ENCODE measurements at places on chromosomes 5 and 9.

- DNase-seq, result no peak
Observed at GRCh38 chr5:59840200-59840601, 53.3 kb downstream of the PDE4D start.

DNA sequence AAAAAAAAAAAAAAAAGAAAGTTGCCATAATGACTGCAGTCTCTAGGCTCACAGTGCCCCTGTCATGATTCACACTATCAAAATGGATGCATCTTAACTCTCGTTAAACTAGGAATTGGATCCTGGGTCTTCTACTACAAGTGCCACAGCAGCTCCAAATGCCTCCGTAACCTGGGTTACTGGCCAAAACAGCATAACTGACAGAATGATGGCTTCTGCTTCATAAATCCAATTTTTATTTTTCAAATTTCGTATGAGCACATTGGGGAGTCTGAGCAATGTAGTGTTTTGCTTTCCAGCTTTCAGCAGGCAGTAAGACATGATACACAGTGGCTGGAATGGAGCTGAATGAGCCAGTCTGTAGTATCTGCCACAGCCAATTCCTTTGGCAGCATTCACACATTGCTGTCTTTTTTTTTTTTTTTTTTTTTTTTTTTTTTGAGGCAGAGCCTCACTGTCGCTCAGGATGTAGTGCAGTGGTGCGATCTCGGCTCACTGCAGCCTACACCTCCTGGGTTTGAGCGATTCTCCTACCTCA is 36.0 kb upstream of the NPM1 start:
- DNase-seq, result no peak

DNA sequence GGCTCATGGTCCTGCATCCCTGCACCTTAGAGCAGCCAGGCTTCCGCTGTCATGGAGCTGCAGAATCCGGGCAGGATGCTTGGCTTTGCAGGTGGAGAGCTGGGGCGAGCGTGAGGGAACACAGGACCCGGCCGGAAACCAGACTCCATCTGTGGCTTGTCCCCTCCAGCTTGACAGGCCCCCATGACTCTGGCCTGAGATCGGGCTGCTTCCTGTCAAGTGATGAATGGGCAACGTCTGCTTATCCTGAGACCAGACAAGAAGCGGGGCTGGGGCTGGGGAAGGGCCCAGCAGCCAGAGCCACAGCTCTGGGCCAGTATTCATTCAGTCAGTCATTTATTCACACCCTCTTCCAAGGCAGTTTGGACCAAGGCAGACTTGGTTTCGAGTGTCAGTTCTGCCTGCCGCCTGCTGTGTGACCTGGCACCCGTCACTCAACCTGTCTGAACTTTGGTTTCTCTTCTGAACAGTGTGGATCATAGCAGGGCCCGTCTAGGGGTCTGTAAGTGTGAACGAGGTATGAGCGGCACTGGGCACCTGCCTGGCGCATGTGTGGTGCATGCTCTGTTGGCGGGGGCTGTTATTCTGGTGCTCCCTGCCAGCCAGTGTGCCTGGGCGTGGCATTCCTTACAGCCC is 37.5 kb downstream of the NEK6 start:
- DNase-seq, result no peak

GRCh38 chr9:119304555-119304954 is 64.7 kb downstream of the BRINP1 start:
- no peak for DNase-seq

GRCh38 chr9:87605676-87606075 is 108.0 kb downstream of the DAPK1 start:
- DNase-seq, result no peak

- no peak for DNase-seq
Observed at GRCh38 chr9:122845116-122845515, 16.7 kb upstream of the PDCL start.

DNA sequence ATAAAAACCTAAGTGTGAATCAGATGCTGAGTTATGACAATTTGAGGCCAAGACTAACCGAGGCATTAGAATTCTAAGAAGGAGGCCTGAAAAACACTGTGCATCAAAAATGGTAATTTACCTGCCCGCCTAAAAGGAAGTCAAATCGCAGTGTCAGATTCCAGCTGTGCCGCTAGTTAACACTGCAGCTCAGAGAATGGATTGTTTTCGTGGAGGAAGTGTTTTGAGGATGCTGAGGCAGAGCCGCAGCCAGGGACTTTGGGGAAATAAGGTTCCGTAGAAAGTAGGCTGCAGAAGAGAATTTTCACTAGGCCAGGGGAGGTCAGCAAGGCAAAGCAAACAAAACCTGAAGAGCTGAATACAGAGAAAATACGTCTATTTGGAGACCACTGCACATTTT is 226.4 kb upstream of the ISL1 start:
- no peak for DNase-seq

GRCh38 chr5:172150514-172151425 is 37.3 kb downstream of the STK10 start:
- peak; percentile 38 for DNase-seq

DNA sequence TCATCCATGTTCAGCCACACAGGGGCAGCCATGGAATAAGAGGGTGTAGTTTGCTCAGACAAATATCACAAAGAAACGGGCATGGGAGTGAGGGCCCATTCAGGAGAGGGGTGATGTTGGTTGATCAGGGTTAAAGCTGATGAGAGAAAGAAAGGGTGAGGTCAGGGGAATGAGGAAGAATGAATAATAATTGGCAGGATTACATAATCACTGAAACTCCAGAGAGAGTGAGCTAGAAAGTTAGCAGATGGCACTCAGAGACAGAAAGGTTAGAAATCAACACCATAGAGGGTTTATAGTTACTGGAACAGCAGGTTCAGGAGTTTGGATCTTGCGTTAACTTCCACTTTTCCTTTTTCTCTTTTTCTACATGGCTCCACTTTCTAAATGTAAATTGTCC is 113.9 kb downstream of the TAF11L14 start:
- no peak for DNase-seq

- no peak for DNase-seq
Observed at GRCh38 chr9:23741351-23741750, 84.7 kb downstream of the ELAVL2 start.

DNA sequence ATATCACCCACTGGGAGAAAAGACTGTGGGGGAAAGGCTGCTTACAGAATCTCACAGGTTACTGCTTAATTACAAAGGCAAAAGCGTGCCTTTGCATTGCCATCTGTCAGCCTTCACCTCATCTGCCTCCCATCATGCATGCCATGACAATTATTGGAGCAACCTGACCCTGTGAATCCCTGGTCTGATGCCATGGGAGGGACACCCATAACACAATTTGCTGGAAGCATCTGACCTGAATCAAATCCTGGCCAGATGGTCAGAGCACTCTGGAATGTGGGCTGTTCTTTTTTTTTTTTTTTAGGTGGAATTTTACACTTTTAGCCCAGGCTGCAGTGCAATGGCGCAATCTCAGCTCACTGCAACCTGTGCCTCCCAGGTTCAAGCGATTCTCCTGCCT is 11.6 kb upstream of the RETREG1 start:
- DNase-seq, result no peak

DNA sequence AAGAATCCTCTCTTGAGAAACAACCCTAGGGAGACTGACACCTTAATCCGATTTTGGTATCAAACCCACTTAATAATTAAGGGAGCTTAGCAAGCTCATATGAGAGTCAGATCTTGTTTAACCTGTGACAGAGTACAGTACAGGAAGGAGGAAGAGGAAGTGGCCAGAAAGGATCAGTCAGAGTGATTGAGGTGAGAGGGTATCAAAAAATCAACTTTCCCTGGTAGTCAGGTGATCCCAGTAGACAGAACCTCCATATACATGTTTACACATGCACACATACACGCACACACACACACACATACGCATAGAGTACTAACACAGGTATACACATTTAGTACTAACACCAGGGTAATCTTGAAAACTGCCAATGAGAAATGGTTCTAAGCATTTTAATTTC is 56.8 kb downstream of the GLIS3 start:
- DNase-seq, result peak; percentile 9

GRCh38 chr5:6264394-6264793 is 114.0 kb downstream of the MED10 start:
- no peak for DNase-seq

GRCh38 chr9:110443146-110443865 is 105.6 kb upstream of the TXNDC8 start:
- DNase-seq, result no peak

GRCh38 chr5:80607343-80607742 is 37.3 kb upstream of the ANKRD34B start:
- no peak for DNase-seq

- DNase-seq, result no peak
Observed at GRCh38 chr9:124263800-124264426, 6.2 kb downstream of the NEK6 start.

GRCh38 chr9:125561509-125562148 is 145.4 kb downstream of the MAPKAP1 start:
- no peak for DNase-seq

- no peak for DNase-seq
Observed at GRCh38 chr5:43314724-43315123, 1.5 kb upstream of the HMGCS1 start.

GRCh38 chr5:52801329-52801728 is 13.6 kb downstream of the ITGA1 start:
- no peak for DNase-seq

DNA sequence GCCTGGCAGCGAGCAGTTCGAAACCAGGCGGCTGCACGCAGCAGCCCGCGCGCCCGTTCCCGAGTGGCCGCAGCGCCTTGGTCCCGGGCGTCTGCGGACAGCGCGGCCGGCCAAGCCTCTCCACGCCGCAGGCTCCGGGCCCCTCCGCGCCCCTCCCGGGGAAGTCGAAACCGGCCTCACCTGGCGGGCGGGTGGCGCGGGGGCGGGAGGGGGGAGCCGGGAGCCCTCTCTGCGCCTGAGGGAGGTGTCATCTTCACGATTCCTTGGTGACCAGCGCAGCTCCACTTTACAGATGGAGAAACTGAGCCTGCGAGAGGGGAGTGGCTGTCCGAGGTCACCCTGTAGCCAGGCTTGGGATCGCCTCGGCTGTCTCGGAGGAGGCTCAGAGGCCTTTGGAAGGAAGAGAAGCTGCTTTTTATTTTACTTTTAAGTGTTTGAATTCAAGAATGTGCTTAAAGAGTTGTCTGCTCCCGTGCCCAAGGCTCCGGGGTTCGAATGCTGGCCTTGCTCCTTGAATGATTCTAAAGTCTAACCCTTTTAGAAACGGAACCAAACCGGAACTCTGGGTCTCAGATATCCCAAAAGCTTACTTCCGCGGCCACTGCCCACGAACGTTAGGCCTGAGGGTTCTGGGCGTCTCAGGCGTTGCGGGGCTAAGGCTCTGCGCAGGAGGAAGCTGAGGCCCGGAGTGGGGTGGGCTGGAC is 662 bp downstream of the SUSD3 start:
- DNase-seq, result peak; percentile 50

DNA sequence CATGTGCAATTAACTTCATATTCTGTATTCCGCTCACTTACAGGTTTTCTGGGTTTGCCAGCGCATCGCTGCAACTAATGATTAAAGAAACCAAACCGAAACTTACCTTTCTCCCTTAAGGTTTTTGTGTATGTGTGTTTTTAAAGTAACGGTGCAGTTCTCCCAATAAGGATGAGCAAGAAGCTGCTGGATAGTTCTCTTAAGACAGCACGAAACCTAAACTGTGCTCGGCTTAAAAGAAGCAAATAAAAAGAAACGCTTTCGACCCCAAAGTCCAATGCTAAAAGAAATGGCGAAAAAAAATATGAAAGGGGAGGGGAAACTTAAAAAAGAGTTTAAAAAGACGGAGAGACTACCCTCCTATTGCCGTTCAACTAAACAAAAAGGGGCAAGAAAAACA is 340 bp downstream of the ELAVL2 start:
- no peak for DNase-seq

DNA sequence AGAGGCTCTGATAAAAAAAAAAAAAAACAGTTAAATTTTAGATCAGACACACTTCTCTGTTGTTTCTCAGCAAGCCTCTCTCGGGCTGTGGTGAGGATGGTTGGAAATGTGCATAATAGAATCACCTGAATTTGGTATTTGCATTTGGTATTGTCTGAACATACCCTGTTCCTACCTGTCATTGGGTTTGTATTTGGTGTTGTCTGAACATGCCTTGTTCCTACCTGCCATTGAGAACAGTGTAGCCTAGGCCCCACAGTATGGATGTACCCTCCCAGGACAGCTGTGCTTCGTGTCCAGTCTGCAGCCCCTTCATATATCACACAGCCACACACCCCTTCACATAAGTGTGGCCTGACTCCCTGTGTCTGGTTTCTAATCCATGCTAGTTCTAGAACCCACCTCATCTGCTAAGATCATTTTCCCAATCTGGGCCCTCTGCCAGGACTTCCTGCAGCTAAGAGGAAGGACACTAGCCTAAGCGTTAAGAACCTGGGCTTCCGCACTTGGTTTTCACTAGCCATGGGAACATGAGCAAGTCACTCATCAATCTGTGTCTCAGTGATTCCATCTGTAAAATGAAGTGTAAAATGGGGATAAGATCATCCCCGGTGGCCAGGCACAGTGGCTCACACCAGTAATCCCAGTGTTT is 49.2 kb downstream of the ITGA2 start:
- no peak for DNase-seq

DNA sequence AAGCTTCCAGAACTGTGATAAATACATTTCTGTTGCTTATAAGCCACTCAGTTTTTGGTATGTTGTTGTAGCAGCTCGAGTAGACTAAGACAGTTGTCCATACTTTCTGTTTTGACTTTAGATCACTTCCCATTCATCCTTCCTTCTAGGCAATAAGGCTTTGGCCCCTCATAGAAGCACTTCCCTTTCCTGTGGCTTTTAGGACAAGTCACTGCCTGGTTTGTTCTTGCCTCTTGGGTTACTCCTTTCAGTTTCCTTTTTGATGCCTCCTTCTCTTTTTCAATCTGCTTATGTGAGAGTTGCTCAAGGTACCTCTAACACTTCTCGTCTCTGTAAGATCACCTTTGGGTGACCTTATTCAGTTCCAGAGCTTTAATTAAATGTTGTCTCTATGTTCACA is 72.4 kb upstream of the NTRK2 start:
- DNase-seq, result no peak

DNA sequence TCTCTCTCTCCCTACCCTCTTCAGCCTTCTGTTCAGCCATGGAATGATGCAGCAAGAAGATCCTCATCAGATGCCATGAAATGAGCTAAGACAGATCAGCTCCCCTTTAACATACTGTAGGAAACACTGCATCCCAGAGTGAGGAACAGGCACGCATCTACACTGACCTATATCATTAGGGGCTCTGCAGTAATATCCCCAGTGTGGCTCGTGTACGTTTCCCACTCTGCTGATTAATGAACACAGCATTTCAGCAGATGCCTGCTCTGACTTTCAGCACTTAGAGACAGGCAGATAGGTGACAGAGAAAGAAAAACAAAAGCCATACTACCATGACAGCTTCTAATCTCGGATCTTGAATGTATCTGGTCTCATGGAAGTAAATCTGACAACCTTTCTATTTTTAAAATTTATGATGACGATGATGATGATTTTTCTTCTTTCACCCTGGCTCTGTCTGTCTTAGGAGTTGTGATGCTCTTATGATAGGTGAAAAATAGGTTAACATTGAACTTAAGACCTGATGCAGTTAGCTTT is 750.3 kb downstream of the CDH12 start:
- DNase-seq, result no peak

GRCh38 chr9:91211919-91212318 is 149.8 kb downstream of the AUH start:
- no peak for DNase-seq

- no peak for DNase-seq
Observed at GRCh38 chr5:91386120-91386519, 3.0 kb upstream of the ARRDC3 start.
